DND-41 (cell line): ENCODE measurements at places on chromosomes 13 and 19.

- peaks cover 93% of the 10 kb centered on the region for H3K36me3 ChIP-seq
- H3K27me3 ChIP-seq, result no peaks in the 10 kb centered on the region
- H3K4me1 ChIP-seq, result peaks cover 12% of the 10 kb centered on the region
- DNase-seq, result no peak
- no peak overlapping the region for H3K27ac ChIP-seq
- no peak overlapping the region for H3K4me3 ChIP-seq
Measured at GRCh38 chr19:4099041-4099764, 24.7 kb downstream of the MAP2K2 start.

GRCh38 chr13:113904411-113904810 lies 40.5 kb upstream of the GAS6 start:
- H3K27ac ChIP-seq, result no peak overlapping the region
- peak; percentile 24 for DNase-seq
- H3K27me3 ChIP-seq, result peaks cover 22% of the 10 kb centered on the region
- no peaks in the 10 kb centered on the region for H3K36me3 ChIP-seq
- H3K4me1 ChIP-seq, result no peaks in the 10 kb centered on the region

- no peak for DNase-seq
- peak overlapping the region; percentile 44 for H3K4me3 ChIP-seq
- peaks cover 27% of the 10 kb centered on the region for H3K27me3 ChIP-seq
Measured at GRCh38 chr19:18414504-18415177, 4.6 kb upstream of the SSBP4 start.

DNA sequence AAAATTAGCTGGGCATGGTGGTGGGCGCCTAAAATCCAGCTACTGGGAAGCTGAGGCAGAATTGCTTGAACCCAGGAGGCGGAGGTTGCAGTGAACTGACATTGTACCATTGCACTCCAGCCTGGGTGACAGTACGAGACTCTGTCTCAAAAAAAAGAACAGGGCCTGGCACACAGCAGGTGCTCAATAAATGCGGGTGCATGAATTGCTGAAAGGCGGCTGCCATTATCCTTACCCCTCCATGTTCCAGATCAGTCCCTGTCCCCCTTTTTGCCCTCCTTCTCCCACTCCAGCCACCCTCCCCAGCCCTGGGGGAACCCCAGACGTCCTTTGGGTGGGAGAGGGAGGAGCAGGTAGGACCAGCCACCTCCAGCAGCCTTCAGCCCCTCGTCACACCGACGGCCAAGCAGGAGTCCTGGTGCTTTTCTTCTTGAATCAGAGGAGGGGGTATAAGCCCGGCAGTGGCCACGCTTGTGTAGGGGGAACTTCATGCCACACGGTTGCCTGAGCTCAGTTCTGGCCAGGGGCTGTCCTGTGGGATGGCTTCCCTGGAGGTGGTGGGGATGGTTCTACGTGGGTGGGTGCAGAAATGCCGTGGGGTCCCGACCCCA lies 20.4 kb upstream of the NFIC start:
- DNase-seq, result no peak
- H3K27me3 ChIP-seq, result no peaks in the 10 kb centered on the region
- H3K36me3 ChIP-seq, result no peaks in the 10 kb centered on the region
- no peak overlapping the region for H3K27ac ChIP-seq
- no peak overlapping the region for H3K4me3 ChIP-seq

DNA sequence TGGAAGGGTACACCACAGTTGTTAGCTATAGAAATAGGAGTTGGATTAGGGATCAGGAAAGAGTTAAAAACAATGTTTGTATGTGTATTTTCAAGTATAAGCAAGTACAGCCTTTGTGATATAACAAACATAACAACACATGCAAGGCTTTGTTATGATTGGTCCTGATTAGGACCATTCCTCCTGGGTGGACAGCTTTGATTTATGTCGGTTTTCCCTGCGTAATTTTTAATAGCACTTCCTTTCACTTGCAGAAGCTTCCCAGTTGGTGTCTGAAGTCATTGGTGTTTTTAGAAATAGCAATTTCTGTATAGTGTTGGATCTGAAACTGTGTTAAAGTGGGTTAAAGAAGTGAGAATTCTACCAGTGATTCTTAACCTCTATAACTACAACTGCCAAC lies 10.0 kb downstream of the FNDC3A start:
- no peak overlapping the region for H3K27ac ChIP-seq
- no peak for DNase-seq
- no peaks in the 10 kb centered on the region for H3K4me1 ChIP-seq
- no peaks in the 10 kb centered on the region for H3K36me3 ChIP-seq

DNA sequence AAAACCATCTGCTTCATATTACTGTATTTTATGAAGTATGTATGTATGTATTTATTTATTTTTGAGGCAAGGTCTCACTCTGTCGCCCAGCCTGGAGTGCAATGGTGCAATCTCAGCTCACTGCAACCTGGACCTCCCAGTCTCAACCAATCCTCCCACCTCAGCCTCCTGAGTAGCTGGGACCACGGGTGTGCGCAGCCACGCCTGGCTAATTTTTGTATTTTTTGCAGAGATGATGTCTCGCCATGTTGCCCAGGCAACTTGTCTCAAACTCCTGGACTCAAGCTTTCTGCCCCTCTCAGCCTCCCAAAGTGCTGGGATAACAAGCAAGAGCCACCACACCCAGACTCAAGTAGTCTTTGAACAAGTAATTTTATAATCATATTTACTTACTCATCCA lies 5.5 kb downstream of the KATNAL1 start:
- DNase-seq, result no peak
- peaks cover 65% of the 10 kb centered on the region for H3K4me1 ChIP-seq
- no peak overlapping the region for H3K27ac ChIP-seq
- H3K4me3 ChIP-seq, result no peak overlapping the region
- no peaks in the 10 kb centered on the region for H3K36me3 ChIP-seq
- no peaks in the 10 kb centered on the region for H3K27me3 ChIP-seq

DNA sequence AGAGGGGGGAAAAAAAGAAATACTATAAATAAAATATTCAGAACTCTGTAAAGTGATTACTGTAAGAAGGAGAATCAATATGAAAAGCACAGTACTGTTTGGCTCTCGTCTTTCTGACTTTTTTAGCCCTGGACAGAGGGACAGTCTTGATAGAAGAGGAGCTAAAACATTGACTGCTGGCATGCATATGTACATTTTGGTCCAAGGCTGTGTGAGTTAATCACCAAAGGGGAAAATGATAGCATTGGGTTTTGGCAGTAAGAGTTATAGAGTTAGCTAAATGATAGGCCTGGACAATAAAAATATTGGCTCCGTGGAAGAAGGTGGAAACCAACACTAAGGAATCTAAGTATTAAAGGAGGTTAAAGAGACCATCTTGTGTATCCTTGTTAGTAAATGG lies 50.3 kb downstream of the RAP2A start:
- no peak overlapping the region for H3K4me3 ChIP-seq
- H3K4me1 ChIP-seq, result no peaks in the 10 kb centered on the region
- H3K36me3 ChIP-seq, result no peaks in the 10 kb centered on the region
- DNase-seq, result no peak
- no peak overlapping the region for H3K27ac ChIP-seq

GRCh38 chr13:112603641-112604225 lies 15.8 kb upstream of the TUBGCP3 start:
- H3K4me3 ChIP-seq, result no peak overlapping the region
- no peak overlapping the region for H3K27ac ChIP-seq
- peaks cover 10% of the 10 kb centered on the region for H3K4me1 ChIP-seq
- no peak for DNase-seq

GRCh38 chr13:48411841-48412531 lies 927 bp downstream of the LPAR6 start:
- peaks cover 24% of the 10 kb centered on the region for H3K36me3 ChIP-seq
- H3K27ac ChIP-seq, result peak overlapping the region; percentile 94
- H3K4me3 ChIP-seq, result peak overlapping the region; percentile 76
- peak; percentile 67 for DNase-seq

GRCh38 chr19:7704280-7705060 lies 2.5 kb upstream of the FCER2 start:
- H3K4me3 ChIP-seq, result no peak overlapping the region
- no peaks in the 10 kb centered on the region for H3K36me3 ChIP-seq
- no peaks in the 10 kb centered on the region for H3K27me3 ChIP-seq
- H3K4me1 ChIP-seq, result no peaks in the 10 kb centered on the region
- H3K27ac ChIP-seq, result no peak overlapping the region

- no peak for DNase-seq
- H3K27me3 ChIP-seq, result no peaks in the 10 kb centered on the region
- no peaks in the 10 kb centered on the region for H3K4me1 ChIP-seq
- no peak overlapping the region for H3K4me3 ChIP-seq
- no peaks in the 10 kb centered on the region for H3K36me3 ChIP-seq
Measured at GRCh38 chr13:21012841-21013681, 48.3 kb downstream of the LATS2 start.

GRCh38 chr13:33275916-33276315 lies 9.6 kb downstream of the STARD13 start:
- H3K36me3 ChIP-seq, result no peaks in the 10 kb centered on the region
- H3K4me1 ChIP-seq, result no peaks in the 10 kb centered on the region
- no peaks in the 10 kb centered on the region for H3K27me3 ChIP-seq
- H3K27ac ChIP-seq, result no peak overlapping the region
- no peak for DNase-seq

DNA sequence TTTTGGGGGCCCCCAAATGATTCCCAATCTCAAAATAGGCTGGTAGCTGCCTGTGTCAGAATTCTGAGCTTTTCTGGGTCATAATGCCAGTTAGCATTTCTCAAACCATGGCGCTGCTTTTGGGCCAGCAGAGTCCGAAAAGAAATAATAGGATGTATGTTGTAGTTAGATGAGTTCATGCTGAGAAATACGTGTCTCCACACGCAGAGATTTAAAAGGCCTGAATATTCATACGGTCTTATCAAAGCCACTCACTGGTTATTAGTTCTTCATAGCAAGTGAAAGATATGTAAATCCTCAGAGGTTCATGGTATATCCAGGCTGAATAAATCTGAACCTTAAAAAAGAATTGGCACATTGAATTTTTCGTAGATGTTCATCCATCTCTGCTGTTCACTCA lies 124.5 kb downstream of the SHISA2 start:
- DNase-seq, result no peak
- no peaks in the 10 kb centered on the region for H3K27me3 ChIP-seq
- no peak overlapping the region for H3K4me3 ChIP-seq
- no peak overlapping the region for H3K27ac ChIP-seq
- H3K4me1 ChIP-seq, result peaks cover 6% of the 10 kb centered on the region
- H3K36me3 ChIP-seq, result no peaks in the 10 kb centered on the region

- peaks cover 46% of the 10 kb centered on the region for H3K4me1 ChIP-seq
- H3K27ac ChIP-seq, result peak overlapping the region; percentile 84
- H3K36me3 ChIP-seq, result peaks cover 50% of the 10 kb centered on the region
- H3K27me3 ChIP-seq, result no peaks in the 10 kb centered on the region
Measured at GRCh38 chr19:3061182-3062161, 823 bp downstream of the TLE5 start.

GRCh38 chr13:79056706-79057105 lies 349.3 kb downstream of the RBM26 start:
- no peak overlapping the region for H3K27ac ChIP-seq
- no peak overlapping the region for H3K4me3 ChIP-seq
- no peak for DNase-seq
- no peaks in the 10 kb centered on the region for H3K4me1 ChIP-seq

GRCh38 chr13:36313047-36313969 lies 15.7 kb upstream of the CCDC169 start:
- H3K27ac ChIP-seq, result no peak overlapping the region
- H3K4me3 ChIP-seq, result no peak overlapping the region
- H3K4me1 ChIP-seq, result no peaks in the 10 kb centered on the region
